NCI-H2227 treated with DMSO at 0.1 percent for 48 hours (cell line): ENCODE measurements at places on chromosomes 7 and 10.

DNA sequence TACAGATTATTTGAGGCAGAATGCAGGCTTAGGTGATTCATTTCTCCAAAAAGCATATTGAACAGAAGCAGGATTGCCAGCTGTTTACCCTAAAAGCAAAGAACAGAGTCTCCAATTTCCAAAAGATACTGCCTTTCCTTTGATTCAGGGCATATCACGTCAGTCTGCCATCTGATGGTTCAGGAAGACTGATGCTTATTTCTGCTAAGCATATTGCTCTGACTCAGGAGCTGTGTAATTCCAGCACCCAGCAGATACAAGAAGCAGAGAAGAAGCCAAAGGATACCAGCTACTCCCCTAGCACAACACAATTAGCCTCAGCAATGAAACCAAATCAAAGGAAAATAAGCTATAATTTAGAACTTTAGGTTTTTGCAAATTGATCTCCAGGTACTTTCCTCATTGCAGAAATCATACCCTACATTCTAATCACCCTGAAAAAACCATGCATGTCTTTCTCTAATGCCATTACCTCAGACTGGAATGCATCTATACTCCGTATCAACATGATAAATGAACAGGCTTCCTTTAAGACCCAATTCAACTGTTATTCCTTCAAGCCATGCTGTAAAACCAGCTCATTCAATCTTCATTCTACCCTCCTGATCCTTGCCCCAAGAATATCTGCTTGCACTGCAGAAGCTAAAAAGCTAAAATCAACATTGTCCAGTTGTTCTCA is 55.1 kb downstream of the ABI1 start:
- no peak for DNase-seq

DNA sequence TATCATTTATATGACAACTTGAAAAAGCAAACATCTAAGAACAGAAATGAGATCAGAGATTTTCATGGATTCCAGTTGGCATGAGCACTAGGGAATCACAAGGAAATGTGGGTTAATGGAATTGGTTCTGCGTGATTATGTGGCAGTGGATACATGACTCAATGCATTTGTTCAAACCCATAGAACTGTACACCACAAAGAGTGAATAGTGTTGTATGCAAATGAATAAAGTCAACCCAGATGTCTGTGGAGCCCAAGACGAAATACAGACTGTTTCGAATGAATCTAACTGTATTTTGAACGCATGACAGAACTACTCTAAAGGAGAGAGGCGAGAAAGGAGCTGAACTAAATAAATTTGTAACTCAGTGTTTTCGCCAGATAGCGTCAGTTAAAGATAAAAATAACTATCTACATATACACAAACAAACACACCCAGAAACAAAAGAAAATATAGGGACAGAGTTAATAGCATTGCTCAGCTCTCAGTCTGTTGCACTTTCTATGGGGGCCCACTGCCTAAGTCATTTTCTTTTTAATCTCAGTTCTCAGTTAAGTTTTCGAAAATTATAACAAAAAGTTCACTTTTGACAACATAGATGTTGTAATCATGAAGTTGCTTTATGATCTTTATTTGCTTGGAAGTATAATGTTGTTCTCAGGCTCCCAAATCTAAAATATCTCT is 636.7 kb upstream of the SEMA3D start:
- DNase-seq: no peak

DNA sequence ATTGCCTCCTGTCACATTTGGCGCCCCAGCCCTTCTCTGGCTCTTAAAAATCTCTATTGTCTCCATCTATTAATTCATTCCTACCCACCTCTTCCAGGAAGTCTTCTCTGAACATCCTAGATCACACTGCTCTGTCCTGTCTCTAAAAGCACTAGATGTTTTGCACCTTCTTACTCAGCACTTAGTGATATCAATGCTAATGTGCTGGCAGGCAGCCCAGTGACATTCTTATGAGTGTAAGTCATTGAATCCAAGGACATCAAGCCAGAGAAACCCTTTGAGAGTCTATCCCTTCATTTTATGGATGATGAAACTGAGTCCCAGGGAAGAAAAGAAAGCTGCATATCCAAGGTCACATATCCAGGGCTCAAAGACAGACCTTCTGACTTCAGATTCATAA is 48.3 kb upstream of the PAX2 start:
- DNase-seq: no peak

DNA sequence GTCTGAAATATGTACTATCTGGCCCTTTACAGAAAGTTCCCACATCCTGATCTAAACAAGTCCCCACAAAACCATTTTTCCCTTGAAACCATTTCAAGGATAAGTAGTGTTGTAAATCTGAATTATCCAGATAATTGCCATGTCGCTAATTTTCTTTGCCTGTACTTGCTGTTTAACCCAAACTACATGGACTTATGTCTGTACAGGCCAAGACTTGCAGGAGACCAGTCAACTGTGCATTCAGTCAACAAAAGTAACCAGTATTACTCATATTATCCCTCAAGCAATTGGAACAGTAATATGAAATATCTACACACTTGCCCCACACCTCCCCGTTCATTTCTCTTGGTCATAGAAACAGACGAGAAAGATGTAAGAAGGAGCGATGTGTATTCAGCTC is 347.8 kb upstream of the NFE2L3 start:
- no peak for DNase-seq

DNA sequence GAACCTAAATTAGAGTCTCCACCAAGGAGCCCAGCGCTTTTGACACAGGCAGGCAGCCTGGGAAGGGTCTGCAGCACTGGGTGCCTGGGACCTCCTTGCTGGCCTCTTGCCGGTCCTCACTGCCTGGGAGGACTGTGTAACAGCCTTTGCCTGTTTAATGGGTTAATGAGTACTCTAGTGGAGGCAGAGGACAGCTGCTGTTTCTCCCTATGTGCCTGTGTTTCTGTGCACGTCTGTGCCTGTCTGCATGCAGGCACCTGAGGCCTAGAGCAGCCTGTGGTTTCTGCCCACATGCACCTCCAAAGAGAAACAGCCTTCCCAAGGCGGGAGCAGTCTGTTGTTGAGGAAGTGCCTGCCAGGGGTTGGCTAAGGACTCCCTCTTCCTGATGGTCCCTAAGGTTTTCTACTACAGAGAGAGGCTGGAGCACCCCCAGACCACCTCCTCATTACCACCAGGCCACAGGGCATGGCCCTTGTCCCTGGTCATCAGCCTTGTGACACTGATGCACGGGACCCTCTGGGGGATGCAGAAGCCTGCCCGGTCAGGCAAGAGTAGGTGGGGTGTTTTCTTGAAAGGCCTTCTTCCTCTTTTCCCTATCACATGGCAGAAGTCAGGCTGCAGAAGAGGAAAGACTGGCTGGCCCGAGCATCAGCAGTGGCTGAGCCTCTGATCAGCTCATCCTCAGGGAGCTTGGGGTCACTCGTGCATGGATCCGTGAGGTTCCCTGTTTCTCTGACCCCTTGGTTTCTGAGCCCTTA is 14.2 kb downstream of the SLC29A3 start:
- DNase-seq: no peak

- DNase-seq: no peak
Measured at GRCh38 chr10:18616337-18616736, 35.0 kb downstream of the NSUN6 start.

DNA sequence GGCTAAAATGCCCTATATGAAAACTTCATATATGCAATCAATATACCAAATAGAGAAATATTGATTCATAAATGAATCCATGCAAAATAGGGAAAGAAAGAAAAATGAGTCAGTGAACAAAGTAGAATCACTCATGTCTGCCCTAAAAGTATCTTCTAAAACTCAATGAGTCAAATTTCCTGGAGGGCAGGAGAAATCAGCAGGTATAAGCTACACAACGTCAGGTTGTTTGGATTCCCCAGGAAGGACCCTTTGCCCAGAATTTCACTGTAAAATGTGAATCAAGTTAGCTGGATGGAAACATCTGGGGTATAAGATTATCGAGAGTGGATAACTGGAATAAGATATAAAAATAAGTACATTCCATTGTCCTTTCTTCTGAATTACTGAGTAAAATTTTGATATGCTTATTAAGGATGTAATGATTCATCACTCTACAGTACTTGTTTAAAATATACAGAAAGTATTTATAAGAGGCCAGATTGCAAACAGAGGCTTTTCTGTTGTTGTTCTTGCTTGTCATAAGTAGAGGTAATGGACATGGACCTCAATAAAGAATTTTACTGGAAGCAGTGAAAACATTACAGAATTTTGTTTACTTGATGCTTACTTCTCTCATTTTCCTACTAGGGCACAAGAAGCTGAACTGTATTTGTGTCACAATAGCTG is 99.0 kb downstream of the AGMO start:
- no peak for DNase-seq

DNA sequence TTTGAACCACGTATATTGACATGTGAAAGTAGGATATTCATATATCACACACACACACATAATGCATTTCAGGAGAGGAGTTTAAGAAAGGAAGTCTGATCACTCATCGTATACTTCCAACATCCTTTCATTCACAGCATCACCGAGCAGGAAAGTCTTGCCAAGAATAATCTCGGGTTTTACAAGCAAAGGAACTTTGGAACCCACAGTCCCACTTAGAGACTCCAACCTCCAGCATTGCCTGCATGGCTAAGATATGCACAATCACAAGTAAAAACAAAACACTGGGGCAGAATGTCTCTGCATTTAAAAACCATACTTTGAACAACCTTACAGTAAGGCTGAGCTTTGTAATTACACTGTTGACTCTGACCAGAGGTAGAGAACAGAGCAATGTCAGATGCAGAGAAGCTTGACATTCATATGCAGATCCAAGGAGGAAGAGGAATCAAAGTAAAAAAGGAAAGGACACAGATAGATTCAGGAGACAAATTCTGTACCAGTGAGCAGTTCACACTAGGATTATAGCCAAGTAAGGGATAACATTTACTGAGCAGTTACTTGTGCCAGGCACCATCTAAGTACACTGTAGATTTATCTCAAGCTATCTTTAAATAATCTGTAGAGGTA is 14.8 kb downstream of the THSD7A start:
- no peak for DNase-seq

GRCh38 chr7:150799741-150800580 is at the start of gene TMEM176B:
Gene TMEM176B (minus strand): TSS chr7:150800364. CDS start chr7:150796569, 3,795 bp downstream.
- no peak for DNase-seq

- no peak for DNase-seq
Measured at GRCh38 chr10:131277969-131278368, 33.6 kb downstream of the TCERG1L start.

- no peak for DNase-seq
Measured at GRCh38 chr10:88424881-88425280, 158.2 kb downstream of the RNLS start.

- no peak for DNase-seq
Measured at GRCh38 chr7:125568799-125569198, 639.2 kb upstream of the POT1 start.

GRCh38 chr7:157006829-157007469 is 3.5 kb downstream of the MNX1 start:
- no peak for DNase-seq
